ENCODE measurements at places on chromosomes 4 and X.

GRCh38 chrX:100649550-100650356 lies 5.8 kb downstream of the SRPX2 start:
- peak; percentile 20 for DNase-seq

DNA sequence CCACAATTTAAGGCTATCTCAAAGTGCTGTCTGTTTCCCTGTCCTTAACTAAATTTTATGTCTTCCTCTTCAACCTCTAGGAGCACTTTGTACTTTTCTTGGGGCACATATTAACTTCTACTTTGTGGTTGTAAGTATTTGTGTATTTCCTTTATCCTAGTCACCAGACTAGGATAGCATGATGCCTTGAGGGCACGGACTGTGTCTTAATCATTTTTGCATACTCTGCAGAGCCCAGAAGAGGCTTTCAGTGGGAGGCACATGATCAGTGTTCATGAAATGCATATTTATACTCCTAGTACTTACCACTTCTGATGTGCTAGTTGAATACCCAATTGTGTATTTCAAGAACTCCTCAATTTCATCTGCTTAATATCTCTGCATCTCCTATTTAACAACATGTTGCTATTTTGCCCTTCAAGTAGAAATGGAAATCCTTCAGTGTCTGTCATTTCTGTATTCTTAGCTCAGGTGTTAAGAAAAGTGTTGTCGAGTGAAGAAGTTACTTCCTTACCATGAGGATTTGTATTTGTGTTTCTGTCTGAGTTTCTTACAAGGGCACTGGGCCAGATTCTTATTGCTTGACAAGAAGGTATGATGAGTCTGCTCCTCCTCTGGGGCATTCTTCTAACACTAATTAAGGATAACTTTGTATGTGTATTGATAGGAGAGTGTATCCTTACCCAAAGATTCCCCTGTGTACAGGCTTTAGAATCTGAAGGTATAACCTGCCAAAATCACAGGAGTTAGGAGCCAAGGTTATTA lies 28.3 kb upstream of the PGRMC2 start:
- DNase-seq: no peak

DNA sequence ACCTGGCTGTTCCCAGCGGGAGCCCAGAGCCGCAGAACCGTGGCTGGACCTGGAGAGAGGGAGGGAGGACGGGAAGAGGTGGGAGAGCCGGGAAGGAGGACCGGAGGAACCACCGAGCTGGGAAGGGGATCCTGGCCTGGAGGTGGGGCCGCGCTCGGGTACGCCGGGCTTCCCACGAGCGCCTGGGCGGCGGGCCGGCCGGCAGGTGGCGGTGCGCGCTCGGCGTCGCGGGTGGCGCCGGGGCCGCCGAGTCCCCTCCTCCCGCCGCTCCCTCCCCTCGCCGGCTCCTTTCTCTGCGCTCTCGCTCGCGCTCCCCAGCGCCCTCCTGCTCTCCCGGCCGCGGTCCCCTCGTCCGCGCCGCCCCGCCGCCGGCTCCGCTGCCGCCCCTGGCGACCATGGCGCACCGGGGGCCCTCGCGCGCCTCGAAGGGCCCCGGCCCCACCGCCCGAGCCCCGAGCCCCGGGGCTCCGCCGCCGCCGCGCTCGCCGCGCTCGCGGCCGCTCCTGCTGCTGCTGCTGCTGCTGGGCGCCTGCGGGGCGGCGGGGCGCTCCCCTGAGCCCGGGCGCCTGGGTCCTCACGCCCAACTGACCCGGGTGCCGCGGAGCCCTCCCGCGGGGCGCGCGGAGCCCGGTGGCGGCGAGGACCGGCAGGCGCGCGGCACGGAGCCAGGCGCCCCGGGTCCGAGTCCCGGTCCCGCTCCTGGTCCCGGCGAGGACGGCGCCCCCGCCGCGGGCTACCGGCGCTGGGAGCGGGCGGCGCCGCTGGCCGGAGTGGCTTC lies at the start of gene SORCS2:
SORCS2 (plus strand) TSS at position 287 of the 778 bp plus-strand sequence.
- DNase-seq: peak; percentile 89

DNA sequence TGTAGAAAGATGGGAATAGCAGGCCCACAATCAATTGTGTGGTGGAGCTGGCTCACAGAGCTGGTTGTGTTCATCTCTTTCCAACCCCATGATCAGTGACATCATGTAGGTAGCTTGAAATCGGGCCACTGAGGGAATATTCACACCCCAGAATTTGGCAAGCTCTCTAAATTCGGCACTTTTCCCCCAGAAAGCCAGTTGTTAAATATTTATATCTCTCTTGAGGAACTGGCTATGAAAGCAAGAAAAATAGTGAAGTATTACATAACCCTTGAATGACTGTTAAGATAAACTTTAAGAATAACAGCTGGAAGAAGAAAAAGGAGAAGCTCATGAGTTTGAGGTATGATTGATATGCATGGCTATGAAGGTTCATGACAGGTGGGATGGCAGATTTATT lies 38.9 kb downstream of the GPRIN3 start:
- no peak for DNase-seq

GRCh38 chr4:142386856-142387255 lies 459.2 kb downstream of the INPP4B start:
- DNase-seq: no peak

DNA sequence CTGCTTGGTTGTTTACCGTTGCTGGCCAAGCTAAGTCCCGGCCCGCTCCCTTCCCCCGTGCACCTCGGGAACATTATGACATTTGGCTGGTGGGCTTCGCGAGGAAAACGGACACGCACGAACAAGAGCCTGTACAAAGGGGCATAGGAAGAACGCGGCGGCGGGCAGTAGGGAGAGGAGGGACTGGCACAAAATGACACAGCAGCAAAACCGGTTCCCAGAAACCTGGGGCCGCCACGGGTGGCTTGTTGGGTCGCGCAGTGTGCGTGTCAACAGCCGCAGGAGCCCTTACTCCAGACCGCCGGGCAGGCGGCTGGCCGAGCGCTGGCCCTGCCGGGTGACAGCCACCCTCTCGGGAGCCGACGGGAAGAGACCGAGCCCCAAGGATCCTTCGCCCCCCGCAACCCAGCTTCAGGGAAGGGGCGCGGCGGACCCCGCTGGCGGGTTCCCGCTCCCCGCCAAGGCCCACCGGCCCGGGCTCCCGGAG lies 1.6 kb upstream of the LIN54 start:
- peak; percentile 35 for DNase-seq

Measured in iPS-NIHi11 (cell line).